Ascending aorta (tissue), 2 donors: ENCODE measurements at places on chromosomes 4 and X. TPM values are rescaled to one million over a fixed set of nuclear protein-coding genes. Genes with fewer than 3 reads are reported as not detected.

The REPS2 gene
- total RNA-seq: 4.7 TPM

The SH3BGRL gene
- 91.9 TPM for total RNA-seq

The KLF8 gene
- 5.7 TPM for total RNA-seq

The FGFR3 gene
- 3.7 TPM for total RNA-seq

The PNMA5 gene
- not detected for total RNA-seq

The IL21 gene
- total RNA-seq: not detected

The MTNR1A gene
- not detected for total RNA-seq

The SLC25A43 gene
- total RNA-seq: 26.6 TPM

The UGT2B17 gene
- not detected for total RNA-seq

The EXOC1L gene
- total RNA-seq: not detected

The CXCL11 gene
- not detected for total RNA-seq

The SMIM10 gene
- total RNA-seq: 11.7 TPM

The CT45A1 gene
- total RNA-seq: not detected

The NHSL2 gene
- total RNA-seq: 58.1 TPM

The SYAP1 gene
- 14.2 TPM for total RNA-seq

The RNF113A gene
- 8.8 TPM for total RNA-seq

The MAGEB17 gene
- total RNA-seq: not detected

The SLC2A9 gene
- total RNA-seq: 6.2 TPM

The MECP2 gene
- total RNA-seq: 65.7 TPM

The MAGEB1 gene
- not detected for total RNA-seq

The XAGE5 gene
- total RNA-seq: not detected

The TRPC3 gene
- 1.1 TPM for total RNA-seq

The DCAF8L2 gene
- not detected for total RNA-seq

The BRS3 gene
- total RNA-seq: not detected

The PPP4R3C gene
- not detected for total RNA-seq

The ZNF141 gene
- 2.9 TPM for total RNA-seq

The SRPX gene
- 139 TPM for total RNA-seq

The KLHL13 gene
- total RNA-seq: 7.0 TPM

The DCAF4L1 gene
- total RNA-seq: 0.11 TPM

The LRIT3 gene
- total RNA-seq: not detected

The NRK gene
- total RNA-seq: 3.2 TPM

The ZNF711 gene
- total RNA-seq: 1.2 TPM

The SERTM2 gene
- total RNA-seq: not detected

The ATG4A gene
- 15.0 TPM for total RNA-seq

The HTR2C gene
- not detected for total RNA-seq

The CFP gene
- 25.4 TPM for total RNA-seq

The SLC34A2 gene
- not detected for total RNA-seq

The PIM2 gene
- 5.6 TPM for total RNA-seq

The C1QTNF7 gene
- 23.2 TPM for total RNA-seq

The CYP4V2 gene
- 14.3 TPM for total RNA-seq

The KIAA1210 gene
- total RNA-seq: under 0.01 TPM

The LDB2 gene
- total RNA-seq: 137 TPM

The SUPT20HL2 gene
- 3.2 TPM for total RNA-seq

The NLRP2B gene
- not detected for total RNA-seq

The TRMT2B gene
- total RNA-seq: 4.5 TPM

The DCTD gene
- 17.2 TPM for total RNA-seq

The PCDH7 gene
- 127 TPM for total RNA-seq

The CENPVL3 gene
- total RNA-seq: not detected

The GLRA3 gene
- total RNA-seq: not detected

The MAGEA6 gene
- not detected for total RNA-seq

The C4orf50 gene
- not detected for total RNA-seq

The PPEF2 gene
- total RNA-seq: not detected

The UGT2B15 gene
- 0.21 TPM for total RNA-seq

The KCTD8 gene
- total RNA-seq: 0.43 TPM

The TSC22D3 gene
- total RNA-seq: 630 TPM

The ADH7 gene
- not detected for total RNA-seq

The PAK3 gene
- 0.64 TPM for total RNA-seq

The TMPRSS11D gene
- total RNA-seq: not detected
